Stimulated activated CD8-positive, alpha-beta memory T cell treated with anti-CD3 and anti-CD28 coated beads, Interleukin-15, amount 100 ng/mL, for 4 hours (primary cell): ENCODE measurements at places on chromosomes 13 and 19.
A peak's percentile ranks its signal among the peaks of the same experiment; 100 is the strongest.

DNA sequence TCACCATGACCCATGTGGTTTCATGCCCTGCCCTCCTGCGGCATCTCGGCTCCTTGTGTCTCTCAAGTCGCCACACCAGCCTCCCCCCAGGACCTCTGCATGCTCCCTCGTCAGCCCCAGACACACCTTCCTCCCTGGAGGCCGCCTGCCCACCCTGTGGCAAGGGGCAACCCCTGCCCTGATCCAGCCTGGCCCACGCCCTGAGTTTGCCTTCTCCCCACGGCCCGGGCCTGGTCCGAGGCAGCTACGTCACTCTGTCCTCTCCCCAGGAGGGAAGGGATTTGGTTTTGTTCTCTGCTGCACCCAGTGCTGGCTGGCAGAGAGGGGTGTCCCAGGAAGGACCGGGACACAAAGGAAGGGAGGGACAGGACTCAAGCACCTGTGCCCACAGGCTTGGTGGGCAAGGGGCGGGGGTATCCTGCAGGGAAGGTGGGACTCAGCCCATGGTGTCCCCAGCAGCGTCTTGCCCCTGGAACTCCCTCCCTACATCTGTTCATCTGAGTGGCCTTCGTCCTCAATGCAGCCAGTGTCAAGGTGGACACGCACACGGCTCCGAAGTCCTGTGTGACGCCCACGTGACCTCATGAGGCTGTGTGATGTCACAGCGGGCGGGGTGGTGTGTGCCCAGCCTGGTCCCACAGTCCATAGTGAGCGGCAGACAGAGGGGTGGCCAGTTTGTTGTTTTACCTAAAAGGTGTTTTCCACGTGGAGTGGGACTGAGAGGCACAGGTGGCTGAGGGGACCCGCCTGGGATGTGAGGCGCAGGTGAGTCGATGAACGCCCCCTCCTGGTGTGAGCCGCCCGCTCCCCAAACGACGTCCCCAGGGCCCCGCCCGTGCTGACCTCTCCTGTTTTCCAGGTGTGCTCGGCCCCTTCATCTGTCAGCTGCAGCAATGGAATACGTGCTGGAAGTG, at the start of gene TEX29:
Gene TEX29 (plus strand): TSS at position 645 of the 914 bp plus-strand sequence. CDS start 249 bp downstream, at position 894.
- DNase-seq: no peak

GRCh38 chr13:44934724-44935123, 54.5 kb downstream of the NUFIP1 start:
- DNase-seq: no peak

DNA sequence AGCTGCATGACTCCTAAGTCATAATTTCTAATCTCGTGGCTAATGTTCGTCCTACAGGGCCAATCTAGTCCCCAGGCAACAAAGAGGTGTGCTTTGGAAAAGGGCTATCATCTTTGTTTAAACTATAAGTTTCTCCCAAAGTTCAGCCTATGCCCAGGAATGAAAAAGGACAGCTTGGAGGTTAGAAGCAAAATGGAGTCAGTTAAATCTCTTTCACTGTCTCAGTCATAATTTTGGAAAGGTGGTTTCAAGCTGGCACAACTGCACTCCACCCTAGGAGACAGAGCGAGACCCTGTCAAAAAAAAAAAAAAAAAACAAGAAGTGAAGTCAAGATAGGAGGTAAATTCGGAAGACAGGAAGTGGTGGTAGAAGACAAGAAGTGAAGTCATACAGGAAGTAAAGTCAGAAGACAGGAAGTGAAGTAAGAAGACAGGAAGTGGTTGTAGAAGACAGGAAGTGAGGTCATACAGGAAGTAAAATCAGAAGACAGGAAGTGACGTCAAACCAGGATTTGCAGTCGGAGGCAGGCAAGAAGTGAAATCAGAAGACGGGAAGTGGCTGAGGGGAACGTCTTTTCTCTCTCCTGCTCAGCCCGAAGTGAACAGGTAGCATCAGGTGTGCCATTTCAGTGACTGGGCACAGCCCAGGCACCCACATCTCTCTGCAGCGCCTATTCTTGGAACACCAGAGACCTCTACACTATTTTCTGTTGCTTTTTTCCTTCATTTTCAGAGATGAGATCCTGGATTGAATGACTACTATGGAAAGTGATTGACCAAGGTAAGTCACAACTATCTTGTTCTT, 32.2 kb downstream of the GP6 start:
- DNase-seq: peak; percentile 19

DNA sequence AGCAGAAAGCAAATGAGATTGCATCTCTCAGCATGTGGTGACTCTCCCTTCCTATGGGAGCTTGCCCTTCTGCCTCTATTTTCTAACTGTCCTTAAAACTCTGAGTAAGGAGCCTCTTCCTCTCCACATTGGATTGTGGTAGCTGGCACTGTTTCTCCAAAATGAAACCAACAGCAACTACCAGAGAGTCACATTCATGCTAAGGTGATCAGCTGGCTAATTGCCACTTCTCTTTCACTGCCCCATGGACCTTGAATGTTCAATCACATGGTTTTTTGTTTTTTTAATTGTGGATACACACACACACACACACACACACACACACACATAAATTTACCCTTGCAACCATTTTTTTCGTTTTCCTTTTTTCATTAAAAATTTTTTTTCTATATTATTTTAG, 154.7 kb upstream of the TSC22D1 start:
- no peak for DNase-seq

- DNase-seq: no peak
Measured at GRCh38 chr13:33017323-33017929, 1.2 kb downstream of the KL start.

- DNase-seq: no peak
Measured at GRCh38 chr13:112145551-112146360, 78.8 kb downstream of the SOX1 start.

- DNase-seq: no peak
Measured at GRCh38 chr19:2228157-2229030, 7.7 kb downstream of the PLEKHJ1 start.

DNA sequence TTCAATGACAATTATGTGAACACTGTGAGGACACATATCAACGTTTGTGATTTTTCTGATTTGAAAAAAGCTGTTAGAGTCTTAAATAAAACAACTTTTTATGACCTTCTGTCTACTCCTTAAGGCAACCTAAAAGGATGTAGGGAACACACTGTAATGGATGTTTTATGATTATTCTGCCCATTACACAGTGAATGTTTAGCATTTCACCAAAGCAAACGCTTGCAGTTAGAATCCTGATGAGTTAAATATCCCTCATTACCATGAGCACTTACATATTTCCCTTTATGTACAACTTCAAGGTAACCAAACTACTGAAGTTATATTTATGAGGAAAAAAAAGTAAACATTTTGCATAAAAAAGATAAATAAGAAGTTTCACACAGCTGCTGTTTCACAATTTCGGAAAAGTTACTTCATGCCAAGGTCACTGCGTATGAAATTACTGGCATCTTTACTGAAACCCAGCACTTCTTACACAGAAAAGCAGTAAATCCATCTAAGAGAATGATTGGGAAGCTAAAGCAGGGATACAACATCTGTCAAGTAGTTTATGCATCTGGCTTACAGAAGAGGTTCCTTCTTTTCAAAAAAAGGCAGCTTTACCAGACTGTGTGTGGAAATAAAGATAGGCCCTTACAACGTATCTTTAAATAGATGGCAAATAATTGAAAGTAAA, 733.7 kb upstream of the ATXN8OS start:
- no peak for DNase-seq

GRCh38 chr19:11530432-11530831, 1.5 kb upstream of the ECSIT start:
- no peak for DNase-seq

GRCh38 chr13:40193286-40194223, 472.9 kb downstream of the FOXO1 start:
- DNase-seq: no peak

GRCh38 chr19:11299946-11300810, 4.2 kb downstream of the TSPAN16 start:
- DNase-seq: no peak

GRCh38 chr13:32381539-32381938, 46.4 kb downstream of the N4BP2L1 start:
- DNase-seq: no peak

DNA sequence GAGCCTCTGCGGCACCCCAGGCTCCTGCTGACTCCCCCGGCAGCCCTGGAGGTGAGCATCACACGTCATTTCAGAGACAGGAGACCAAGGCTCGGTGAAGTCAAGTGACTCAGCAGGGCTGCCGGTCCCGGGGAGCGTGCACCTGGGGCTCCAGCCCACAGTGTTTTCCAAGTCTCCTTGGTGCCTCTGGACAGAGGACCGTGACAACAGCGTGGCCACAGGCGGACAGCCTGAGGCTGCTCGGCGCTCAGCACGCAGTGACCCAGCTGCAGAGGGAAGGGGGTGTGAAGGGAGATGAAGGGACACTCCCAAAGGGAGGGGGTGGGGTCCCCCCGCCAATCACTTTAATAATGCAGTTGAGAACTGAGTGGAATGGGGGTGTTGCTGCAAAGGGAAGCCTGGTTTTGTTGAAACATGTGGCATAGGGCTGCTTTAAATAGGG, 17.5 kb upstream of the ASPDH start:
- DNase-seq: no peak

- DNase-seq: no peak
Measured at GRCh38 chr19:51799034-51799773, 4.2 kb downstream of the FPR3 start.

- DNase-seq: peak; percentile 68
Measured at GRCh38 chr19:14472202-14472938, 2.8 kb downstream of the PTGER1 start.

GRCh38 chr13:27018344-27018861, 153.2 kb downstream of the USP12 start:
- no peak for DNase-seq

DNA sequence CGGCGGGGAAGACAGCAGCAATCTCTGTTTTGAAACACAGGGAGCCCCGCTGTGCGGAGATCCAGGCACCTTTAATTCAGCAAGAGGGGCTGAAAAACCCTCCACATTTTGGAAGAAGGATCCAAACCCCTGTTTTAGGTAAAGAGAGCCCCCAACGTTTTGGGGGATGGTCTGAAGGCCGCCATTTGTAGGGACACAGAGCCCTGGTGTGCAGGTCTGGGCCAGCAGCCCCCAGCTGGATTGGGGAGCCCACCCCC, 3.5 kb upstream of the HOOK2 start:
- no peak for DNase-seq

DNA sequence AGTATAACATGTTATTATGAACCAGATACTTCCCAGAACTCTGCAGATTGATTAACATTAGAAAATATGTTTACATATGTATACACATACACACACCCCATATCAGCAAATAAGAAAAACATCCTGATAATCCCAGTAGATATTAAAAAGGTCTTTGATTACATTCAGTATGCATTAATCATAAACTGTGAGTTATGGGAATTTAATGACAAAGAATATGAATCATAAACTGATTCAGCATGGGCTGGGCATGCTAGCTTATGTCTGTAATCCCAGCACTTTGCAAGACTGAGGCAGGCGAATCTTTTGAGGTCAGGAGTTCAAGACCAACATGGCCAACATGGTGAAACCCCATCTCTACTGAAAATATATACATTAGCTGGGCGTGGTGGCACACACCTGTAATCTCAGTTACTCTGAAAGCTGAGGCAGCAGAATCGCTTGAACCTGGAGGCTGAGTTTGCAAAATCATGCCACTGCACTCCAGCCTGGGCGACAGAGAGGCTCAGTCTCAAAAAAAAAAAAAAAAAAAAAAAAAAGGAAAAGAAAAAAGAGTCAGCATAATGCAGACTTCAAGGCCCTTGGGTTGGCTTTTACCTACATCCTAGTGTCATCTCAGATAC, 581.9 kb upstream of the PRR20A start:
- no peak for DNase-seq

DNA sequence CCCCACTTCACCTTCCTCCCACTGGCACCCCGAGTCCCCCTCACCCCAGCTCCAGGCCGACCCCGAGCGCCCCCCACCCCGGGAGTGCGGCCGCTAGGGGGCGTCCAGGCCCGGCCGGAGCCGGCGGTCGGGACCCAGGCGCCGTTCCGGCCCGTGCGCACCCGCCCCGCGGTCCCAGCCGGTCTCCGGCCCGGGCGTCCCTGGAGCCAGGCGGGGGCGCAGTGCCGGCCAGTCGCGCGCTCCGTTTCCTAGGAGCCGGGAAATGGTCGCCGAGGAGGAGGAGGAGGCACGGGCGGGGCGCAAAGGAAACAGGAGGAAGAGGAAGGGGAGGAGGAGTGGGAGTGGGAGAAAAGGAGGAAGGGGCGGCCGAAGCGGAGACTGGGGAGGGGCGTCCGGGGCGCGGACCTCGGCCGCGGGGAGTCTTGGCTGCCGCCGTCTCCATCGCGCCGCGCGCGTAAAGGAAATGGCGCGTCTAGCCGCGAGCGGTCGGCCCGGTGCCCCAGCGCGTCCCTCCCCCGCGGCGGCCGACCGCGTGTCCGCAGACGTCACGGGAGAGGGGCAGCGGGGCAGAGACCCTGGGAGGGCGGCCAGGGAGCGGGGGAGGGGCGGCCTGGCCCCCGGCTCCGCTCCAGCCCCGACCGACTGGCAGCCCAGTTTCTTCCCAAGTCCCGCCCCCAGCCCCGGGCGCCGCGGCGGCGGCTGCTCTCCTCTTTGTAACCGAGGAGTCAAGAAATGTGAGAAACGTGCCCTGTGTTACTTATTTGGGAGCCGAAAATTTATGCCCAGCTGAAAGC, 1.1 kb upstream of the KCTD15 start:
- no peak for DNase-seq

- no peak for DNase-seq
Measured at GRCh38 chr19:45146741-45147205, 14.0 kb downstream of the NKPD1 start.

- no peak for DNase-seq
Measured at GRCh38 chr13:31073859-31074718, 87.6 kb downstream of the HSPH1 start.

GRCh38 chr13:109900741-109901140, 114.4 kb upstream of the IRS2 start:
- DNase-seq: no peak

DNA sequence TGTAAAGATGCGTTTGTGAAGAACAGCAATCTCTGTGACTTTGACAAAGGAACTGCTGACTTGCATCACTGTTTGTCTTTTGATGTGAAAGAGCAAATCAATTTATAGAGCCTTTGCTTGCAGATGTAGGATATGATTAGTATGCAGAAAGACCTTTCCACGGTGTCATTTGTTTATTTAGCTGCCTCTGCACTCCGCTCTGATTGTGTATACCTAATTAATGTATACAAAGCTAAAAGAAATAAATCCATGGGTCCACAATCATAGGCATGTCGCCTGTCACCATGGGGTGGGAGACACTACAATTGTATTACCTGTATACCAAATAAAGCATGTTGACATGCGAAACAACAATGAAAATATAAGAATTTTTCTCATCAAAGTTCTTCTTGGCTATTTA, 410.7 kb downstream of the MZT1 start:
- DNase-seq: no peak

DNA sequence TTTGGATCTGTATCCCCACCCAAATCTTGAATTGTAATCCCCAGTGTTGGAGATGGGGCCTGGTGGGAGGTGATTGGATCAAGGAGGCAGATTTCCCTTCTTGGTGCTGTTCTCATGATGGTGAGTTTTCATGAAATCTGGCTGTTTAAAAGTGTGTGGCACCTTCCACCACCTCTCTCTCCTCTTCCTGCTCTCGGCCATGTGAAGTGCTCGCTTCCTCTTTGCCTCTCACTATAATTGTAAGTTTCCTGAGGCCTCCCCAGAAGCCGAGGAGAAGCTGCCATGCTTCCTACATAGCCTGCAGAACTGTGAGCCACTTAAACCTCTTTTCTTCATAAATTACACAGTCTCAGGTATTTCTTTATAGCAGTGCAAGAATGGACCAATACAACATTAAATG, 15.7 kb downstream of the COMMD6 start:
- no peak for DNase-seq
